Activated CD4-positive, alpha-beta T cell treated with anti-CD3 and anti-CD28 coated beads, Interleukin-2, amount 10 ng/mL, durations not matched to agents 24 days and 14 days (primary cell): ENCODE measurements at places on chromosomes 2 and 18. TPM values are rescaled to one million over a fixed set of nuclear protein-coding genes. Genes with fewer than 3 reads are reported as not detected.

DNA sequence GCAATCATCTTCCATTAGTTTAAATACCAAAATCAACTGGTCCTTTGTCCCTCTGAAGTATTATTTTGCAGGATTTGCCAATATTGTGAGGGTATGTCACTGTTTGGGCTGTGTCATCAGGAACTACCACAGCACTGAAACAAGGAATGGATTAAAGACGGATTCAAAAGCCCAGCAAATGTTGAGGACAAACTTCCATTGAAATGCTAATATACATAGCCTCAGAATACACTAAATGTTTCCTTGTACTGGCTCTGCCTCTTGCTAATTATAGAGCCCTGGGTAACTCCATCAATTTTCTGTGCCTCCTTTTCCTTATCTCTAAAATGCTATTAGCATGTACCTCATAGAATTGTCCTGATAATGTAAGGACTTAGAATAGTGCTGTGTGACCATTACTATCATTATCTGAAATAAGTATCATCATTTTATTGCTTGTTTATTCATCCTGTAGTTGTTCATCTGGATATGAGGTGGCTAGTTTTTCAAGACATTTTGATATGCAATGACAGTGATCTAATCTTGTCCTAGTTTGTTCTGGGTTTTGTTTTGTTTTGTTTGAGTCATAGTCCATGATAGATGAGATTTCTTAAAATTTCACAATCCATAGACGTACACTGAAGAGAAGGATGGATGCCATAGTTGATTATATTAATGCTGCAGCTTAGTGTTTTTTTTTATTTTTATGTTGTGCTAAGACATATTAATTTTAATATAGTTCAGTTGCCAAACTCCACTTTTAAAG is 333.4 kb upstream of the KCNH7 start:
- DNase-seq = no peak

DNA sequence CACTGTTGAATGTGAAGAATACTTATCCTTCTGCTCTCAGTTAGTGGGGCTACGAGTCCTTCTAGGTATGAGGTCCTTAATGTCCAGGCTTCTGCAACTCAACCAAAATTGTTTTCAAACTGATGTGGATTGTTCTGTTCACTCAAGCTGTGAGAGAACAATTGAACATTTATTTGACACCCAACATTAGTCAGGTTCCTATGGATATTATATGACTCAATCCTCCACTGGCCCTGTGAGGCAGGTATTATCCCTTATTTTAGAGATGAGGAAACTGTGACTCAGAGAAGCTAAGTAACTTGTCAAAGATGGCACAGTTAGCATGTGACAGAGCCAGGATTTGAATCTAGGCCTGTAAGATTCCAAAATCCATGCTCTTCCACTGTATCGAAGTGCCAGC is 1.2 kb upstream of the LYG2 start:
- no peak for DNase-seq

DNA sequence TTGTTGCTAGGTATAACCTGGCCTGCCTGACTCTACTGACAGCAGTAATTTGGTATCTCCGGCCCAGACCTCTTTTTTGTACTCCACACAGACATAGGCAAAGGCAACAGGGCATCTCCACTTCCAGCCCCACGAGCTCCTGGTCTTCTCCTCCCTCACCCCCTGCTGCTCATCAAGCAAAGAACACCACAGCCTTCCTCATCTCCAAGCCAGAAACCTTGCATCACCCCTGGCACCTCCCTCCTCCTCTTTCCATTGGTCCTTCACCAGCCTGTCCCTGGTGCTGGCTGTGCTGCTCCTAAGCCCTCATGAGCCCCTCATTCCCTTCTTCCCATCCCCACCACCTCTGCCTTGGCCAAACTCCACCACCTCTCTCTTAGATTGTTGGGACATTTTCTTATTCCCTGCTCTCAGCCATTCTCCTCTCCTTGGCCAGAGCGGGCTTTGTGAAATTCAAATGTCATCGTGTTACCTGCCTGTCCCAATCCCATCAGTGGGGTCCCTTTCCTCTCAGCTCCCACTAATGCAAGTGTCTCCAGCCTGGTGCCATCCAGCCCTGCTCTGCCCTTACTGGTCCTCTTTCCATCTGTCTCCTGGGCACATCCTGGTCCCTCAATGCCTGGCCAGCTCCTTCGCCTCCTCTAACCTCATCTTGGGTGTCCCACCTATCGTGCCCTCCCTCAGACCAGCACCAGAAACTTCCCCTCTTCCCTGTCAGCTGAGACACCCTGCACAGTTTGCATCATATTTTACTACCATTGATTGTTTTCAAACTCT is 77.4 kb downstream of the INHBB start:
- DNase-seq = no peak

- peak; percentile 88 for DNase-seq
These were observed 25.7 kb downstream of the NPPC start for GRCh38 chr2:231900486-231900942.

- DNase-seq = no peak
These were observed 31.4 kb downstream of the DIS3L2 start for GRCh38 chr2:231992888-231993287.

DNA sequence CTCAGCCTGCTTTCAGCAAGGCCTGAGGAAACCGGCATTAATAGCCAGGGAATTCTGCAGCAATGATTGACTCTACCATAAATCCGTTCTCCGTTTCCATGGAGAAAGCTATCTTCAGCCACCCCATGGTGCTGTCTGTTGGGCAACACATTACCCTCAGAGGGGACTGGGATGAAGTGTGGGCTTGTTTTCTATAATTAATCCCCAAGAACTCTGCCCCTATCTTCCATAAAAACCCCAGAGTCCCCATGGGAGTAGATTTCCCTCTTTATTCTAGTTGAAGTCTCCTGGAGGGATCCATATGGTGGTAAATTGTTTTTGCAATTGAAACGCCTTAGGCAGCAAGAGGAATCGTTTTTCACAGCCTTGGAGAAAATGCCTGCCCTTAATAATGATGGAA is 9.2 kb downstream of the G6PC2 start:
- no peak for DNase-seq

DNA sequence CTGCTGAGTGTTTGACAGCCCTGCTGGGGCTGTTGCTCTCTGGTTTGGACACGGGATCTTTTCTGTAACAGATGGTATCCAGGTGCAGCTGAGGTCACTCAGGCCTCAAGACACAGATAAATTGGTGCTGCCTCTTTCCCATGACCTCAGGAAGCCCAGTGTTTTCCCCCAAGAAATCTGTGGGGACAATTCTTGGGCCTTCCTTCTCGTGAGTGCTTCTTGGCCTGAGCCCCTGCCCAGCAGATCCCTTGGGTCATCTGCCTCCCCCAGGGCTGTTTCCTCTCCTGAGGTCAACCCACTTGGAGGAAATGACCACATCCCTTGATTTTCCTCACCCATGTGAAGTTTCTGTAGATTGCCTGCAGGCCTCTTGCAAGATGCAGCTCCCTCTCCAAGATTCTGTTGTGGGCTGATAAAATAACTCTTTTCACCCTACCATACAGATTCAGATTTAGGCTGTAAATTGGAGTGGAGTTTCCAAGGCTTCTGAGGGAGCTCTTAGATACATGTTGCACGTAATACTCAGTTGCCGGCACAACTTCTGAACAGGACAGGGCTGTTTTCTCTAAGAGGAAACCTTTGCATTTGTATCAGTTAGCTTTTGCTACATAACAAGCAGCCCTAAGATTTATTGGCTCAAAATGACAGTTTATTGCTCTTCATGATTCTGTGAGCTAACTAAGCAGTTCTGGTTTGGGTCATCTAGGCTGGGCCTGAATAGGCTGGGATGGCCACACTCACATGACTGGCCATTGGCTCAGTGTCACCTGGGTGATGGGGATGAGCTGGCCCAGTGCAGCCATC is 13.1 kb downstream of the ZAP70 start:
- no peak for DNase-seq

GRCh38 chr2:240465765-240466578 is 30.5 kb downstream of the GPC1 start:
- no peak for DNase-seq

- DNase-seq = no peak
These were observed 12.0 kb upstream of the IMPACT start for GRCh38 chr18:24414349-24415003.

- DNase-seq = no peak
These were observed 62.7 kb downstream of the TRAPPC12 start for GRCh38 chr2:3442185-3442584.

DNA sequence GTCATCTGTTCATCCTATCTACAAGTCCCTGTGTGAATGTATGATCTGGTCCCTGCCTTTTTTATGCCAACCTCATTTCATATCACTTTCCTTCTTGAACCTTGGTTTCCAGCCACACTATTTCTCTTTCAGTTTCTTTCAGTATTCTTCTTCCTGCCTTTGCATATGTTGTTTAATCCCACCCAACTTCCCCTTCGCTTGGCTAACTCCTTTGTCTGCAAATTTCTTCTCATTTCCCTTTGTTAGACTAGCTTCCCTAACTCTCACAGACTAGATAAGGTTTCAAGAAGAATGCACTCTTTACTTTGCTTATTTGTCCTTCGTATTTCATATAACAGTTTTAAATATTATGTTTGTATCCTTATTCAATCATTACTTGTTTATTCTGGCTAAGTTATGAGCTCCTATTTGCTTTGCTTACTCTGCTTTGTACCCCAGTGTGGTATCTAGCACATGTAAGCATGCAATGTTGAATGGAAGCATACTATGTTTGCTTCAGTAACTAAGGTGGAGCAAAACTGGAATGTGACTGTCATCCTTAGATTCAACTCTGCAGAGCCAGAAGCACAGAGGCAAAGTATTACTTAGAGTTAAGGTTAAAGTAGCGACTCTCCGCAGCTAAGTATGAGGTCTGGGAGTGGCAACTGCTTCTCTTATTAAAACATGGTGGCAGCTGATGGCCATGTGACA is 681.3 kb downstream of the CPS1 start:
- DNase-seq = no peak

Gene IL1RN
- total RNA-seq = 3.0 and 3.3 TPM in 2 replicates

GRCh38 chr2:98607104-98607503 is 1.2 kb downstream of the COA5 start:
- DNase-seq = peak; percentile 55

GRCh38 chr2:48693066-48693465 is 62.5 kb downstream of the LHCGR start:
- no peak for DNase-seq

DNA sequence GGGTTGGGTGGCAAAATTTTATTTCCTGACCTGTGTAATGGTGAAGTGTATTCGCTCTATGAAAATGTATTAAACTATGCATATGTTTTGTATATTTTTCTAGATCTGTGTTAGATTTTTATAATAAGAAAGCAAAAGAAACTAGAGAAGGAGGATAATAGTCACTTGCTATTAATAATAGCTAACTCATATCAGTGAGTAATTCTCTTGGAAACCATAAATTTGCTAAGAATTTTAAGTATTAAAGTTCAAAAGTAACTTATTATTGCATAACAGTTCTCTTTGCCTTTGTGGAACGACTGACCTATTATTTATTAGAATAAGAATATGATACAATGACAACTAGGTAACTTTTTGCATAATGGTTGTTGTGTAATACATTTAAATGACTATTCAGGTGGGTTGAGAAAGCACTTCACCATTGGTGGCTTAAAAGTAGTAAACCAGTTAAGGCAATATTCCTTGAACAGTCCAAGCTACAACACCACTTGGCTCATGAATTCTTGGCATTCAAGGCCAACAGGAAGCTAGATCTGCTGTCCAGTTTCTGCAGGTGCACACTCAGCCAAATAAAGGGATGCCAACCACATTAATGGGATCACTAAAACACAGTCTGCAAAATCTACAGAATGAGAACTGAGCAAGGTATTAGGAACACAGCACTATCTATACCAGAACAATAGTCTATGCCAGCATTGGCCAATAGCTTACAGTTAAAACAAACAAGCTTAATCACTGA is 921.3 kb downstream of the CPS1 start:
- DNase-seq = no peak
